Left ventricle myocardium superior (tissue), 1 donor: ENCODE measurements at places on chromosomes 2 and 18.

GRCh38 chr2:109472331-109472959 is 141.3 kb downstream of the SEPTIN10 start:
- no peak for DNase-seq

GRCh38 chr2:159064446-159065301 is 96.2 kb downstream of the TANC1 start:
- no peak for DNase-seq

DNA sequence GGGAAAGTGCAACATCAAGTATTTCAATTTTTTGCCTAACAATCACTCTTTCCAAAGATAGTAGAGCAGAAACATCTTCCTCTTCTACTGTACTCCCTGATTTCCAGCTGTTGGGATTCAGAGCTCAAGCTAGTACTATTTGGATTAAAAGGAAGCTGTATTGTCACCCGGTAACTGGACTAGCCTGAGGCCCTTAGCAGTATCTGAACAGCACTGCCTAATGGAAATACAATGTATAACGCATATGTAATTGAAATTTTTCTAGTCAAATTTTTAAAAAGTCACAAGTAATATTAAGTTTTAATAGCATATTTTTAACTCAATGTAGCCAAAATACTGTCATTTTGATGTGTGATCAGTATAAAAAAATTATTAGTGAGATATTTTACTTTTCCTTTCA is 86.2 kb downstream of the COX7A2L start:
- DNase-seq: no peak

DNA sequence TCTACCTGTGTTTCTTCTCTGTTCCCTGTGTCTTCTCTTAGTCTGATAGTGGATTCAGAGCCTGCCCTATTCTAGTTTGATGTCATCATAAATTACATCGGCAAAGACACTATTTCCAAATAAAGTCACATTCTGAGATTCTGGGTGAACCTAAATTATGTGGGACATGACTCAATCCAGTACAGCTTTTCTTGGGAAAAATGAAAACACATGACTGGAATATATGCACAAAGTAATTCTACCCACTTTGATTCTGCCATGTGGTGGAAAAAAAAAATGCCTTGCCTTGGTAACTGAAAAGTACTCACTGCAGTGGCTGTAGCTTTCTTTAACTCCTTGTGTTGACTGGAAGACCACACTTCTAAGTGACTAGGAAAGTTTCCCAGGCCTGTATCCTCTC is 73.7 kb downstream of the LRATD1 start:
- no peak for DNase-seq
